ENCODE measurements at places on chromosomes 11 and 22.

DNA sequence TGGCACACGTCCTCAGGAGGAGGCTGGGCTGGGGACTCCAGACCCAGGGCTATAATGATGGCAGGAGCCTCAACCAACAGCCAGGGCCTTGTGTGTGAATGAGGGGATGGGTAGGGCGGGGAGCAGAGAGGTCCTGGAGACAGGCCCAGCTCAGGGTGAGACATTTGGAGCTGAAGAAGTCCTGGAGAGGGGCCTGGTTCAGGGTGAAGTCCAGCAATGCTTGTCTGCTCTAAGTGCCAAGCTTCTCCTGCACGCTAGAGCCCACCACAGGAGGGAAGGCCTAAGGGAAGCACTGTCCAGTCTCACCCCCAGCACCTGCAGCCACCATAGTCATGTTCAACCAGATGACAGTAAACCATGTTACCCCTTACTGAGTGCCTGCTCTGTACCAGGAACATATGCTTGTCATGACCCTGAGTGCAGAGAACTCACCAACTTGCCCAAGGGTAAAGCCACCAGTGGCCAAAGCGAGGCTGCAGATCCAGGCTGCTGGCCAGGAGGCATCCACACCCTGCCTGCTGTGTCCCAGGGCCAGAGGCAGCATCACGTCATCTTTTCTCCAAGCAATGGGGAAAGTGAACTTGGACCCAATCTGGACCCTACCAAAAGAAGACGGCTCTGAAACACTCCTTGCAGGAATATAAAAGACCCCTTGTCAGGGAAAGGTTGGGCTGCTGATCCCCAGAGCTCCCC lies 24.0 kb downstream of the LMO1 start:
- no peak for DNase-seq

GRCh38 chr22:19374410-19374809 lies 57.1 kb downstream of the HIRA start:
- DNase-seq, result no peak

- no peak for DNase-seq
These were observed 29.2 kb upstream of the CHRNA10 start for GRCh38 chr11:3700410-3700809.

GRCh38 chr22:43392385-43392989 lies 19.3 kb upstream of the MPPED1 start:
- no peak for DNase-seq

GRCh38 chr11:10192036-10192435 lies 102.0 kb downstream of the SBF2 start:
- DNase-seq, result no peak

DNA sequence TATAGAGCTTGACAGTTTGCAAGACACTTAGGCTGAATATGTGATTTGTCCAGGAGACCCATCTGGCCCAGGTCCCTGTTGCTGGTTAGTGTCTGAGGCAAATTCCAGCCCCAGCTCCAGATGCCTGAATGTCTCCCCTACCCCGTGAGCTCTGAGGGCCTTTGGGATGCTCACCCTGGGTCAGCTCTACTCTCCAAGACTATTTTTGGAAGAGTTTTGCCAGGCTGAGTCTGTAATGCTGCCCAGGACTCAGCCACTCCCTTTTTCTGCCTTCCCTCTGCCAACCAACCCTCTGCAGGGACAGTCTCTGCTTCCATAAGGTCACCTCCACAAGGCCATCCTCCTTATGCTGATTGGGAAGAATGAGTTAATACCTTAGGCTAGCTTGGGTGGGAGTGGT lies 66.3 kb downstream of the CABIN1 start:
- DNase-seq, result no peak

DNA sequence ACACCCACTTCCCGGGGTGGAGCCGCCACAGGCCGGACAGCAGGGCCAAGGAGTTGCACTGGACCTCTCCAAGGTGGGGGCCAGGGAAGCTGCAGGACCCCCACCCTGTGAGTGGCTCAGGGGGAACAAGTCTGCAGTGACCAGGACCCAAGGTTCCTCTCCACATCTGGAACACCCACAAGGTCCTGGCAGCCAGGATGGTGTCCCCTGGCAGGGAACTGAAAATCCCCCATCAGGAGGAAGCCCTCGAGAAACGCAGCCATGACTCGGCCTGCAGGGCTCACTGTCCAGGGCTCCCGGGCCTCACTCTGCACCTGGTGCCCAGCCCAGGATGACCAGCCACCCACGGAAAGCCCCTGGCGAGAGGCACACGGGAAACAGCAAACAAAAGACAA lies 11.5 kb downstream of the RNH1 start:
- DNase-seq, result no peak

- DNase-seq, result no peak
These were observed 160.7 kb downstream of the SOX6 start for GRCh38 chr11:16195651-16196050.

DNA sequence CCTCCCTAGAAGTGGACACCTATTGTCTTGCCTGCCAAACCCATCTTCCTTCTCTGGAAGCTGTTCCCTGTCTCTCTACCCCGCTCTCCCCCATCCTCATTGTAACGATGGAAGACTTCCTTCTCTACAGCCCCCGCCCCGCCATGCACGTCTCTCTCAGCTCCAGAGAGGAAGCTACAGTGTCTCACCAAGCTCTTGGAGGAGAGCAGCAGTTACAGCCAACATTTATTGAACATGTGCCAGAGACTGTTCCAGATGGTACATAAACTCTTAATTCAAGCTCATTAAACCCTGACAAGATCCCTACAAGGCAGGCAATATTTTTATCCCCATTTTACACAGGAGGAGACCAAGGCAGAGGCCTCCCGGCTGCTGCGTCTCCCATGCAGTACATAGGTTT lies 15.1 kb downstream of the MCHR1 start:
- no peak for DNase-seq

All from HS-5 (cell line).